ENCODE measurements at places on chromosomes 1 and 21.

DNA sequence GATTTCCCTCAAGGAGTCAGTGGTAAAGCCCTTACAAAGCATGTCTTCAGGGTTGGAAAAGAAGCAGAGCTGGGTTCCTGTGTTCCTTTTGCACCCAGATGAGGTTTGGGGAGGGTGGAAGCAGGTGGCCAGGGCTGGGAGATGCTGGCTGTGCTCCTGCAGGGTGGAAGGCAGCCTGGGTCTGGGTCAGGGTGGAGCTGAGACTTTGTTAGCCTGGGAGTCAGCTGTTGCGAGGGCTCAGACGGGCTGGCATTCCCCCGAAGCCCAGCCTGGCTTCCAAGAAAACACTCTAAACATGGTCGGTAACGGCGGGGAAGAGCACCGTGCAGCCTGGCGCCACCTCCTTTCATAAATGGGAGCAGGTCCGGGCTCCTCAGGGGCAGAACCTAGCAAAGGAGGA, 43.7 kb upstream of the EPS8L3 start:
- DNase-seq = no peak

GRCh38 chr1:33377013-33377412, 53.9 kb downstream of the PHC2 start:
- no peak for DNase-seq

- DNase-seq = no peak
These were observed 41.5 kb downstream of the STYXL2 start for GRCh38 chr1:167135281-167135840.

- no peak for DNase-seq
These were observed 12.3 kb downstream of the ZMPSTE24 start for GRCh38 chr1:40270152-40270834.

All from AML-193 (cell line).